Sigmoid colon (tissue), 7 donors: ENCODE measurements at places on chromosomes 3 and 15.

DNA sequence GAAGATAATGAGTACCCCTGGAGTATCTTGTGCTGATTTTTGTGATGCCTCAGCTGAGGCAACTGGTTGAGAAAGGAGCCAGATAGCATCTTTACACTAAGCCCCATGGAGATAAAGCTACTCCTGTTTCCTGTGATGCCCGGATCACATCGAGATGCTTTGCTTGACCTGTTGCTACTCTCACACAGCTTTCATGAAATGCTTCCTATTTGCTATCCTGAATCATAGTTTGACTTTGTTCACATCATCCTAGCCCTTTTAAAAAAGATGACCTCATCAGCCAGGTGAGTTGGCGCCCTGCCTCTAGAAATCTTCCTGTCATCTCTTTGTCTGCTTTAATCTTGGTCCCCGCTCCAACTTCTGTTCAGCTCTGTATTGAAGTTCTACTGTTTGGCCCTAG lies 409.6 kb upstream of the TBL1XR1 start:
- no peak for DNase-seq

DNA sequence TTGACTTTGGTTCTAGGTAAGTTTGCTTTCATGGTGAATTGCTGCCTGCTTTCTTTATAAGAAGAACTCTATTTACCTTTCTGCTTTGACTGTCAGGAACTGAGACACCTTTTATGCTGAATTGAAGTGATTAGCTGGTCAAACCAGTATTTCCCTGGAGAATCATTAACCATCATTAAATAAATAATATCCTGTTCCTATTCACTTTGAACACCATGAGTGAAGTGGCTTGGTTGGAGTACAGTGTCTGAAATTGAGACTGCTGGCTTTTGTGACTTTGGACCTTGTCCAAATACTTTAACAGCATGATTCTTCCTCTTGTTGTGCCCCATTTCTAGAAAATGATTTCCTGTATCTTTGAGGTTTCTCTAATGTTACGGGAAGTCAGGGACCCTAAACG lies 5.6 kb upstream of the TMEM62 start:
- no peak for DNase-seq

DNA sequence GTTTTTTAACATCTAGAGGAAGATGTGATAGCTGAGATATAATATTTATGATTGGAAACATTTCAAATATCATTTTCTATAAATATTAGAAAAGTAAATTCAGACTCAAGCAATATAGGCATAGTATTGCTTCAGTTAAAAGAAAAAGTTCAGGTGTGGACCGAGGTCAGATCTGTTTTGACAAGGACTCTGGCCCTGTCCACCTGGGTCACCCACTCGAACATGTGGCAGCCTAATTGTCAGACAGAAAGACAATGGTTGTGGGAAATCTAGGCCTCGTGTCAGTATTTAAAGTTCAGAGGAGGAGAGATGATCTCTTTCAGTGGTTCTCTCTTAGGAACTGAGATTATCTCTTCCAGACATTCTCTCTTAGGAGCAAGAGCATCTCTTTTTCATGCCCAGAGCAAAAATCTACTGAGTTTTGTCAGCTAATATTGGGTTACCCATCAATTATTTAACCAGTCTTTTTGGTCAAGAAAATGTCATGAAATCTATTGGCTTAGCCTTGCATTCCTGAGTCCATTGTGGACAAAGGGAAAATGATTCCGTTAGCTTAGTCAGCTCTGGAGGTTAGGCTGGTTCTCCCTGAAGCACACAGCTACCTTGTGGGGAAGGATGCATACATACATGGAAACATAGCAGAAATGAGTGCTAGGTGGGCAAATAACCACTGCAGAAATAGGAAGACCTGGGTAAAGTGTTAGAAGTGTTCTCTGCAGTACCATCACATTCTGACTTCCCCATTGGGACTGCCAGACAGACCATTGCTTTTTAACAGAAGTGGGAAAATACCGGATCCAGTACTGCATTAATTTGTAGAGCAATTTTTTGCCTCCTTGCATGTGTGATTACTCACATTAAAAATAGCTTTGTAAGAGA lies 343.3 kb downstream of the GRM7 start:
- DNase-seq: no peak

DNA sequence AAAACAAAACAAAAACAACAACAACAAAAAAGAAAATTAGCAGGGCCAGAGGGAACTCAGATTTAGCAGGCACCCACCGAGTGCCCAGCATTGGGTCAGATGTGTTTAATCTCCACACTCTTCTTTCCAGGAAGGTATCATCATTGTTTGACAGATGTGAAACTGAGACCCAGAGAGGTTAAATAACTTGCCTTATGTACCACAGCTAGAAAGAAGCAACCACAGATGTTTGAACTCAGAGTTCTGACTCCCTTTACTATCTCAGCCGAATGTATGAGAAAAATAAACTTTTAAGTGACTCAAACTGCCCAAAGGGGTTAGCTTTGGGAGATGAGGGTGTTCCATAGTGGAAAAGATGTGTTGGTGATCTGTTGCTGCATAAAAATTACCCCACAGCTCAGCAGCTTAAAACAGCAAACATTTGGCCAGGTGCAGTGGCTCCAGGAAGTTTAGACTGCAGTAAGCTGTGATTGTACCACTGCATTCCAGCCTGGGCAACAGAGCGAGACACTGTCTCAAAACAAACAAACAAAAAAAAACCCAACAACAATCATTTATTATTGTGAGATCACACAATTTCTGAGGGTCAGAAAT lies 4.5 kb upstream of the RPP25 start:
- no peak for DNase-seq

- DNase-seq: no peak
Observed at GRCh38 chr3:153614140-153614539, 452.1 kb downstream of the RAP2B start.

GRCh38 chr3:168834558-168834957 lies 738.8 kb upstream of the GOLIM4 start:
- DNase-seq: no peak

DNA sequence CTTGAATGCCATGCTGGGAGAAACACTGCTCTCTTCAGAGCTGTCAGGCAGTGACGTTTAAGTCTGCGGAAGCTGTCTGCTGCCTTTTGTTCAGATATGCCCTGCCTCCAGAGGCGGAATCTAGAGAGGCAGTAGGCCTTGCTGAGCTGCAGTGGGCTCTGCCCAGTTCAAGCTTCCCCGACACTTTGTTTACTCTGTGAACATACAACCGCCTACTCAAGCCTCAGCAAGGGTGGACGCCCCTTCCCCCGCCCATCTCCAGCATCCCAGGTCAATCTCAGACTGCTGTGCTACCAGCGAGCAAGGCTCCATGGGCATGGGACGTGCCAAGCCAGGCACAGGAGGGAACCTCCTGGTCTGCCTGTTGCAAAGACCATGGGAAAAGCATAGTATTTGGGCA lies 99.7 kb downstream of the TAFA4 start:
- DNase-seq: no peak

GRCh38 chr3:2735392-2735894 lies 374.7 kb downstream of the IL5RA start:
- no peak for DNase-seq

GRCh38 chr3:151871639-151872468 lies 1.6 kb upstream of the SUCNR1 start:
- DNase-seq: no peak

GRCh38 chr15:39453620-39454019 lies 127.3 kb upstream of the THBS1 start:
- no peak for DNase-seq

GRCh38 chr3:23055733-23056376 lies 147.3 kb upstream of the UBE2E2 start:
- DNase-seq: no peak

GRCh38 chr3:56681984-56682461 lies 1.0 kb downstream of the TASOR start:
- DNase-seq: no peak

DNA sequence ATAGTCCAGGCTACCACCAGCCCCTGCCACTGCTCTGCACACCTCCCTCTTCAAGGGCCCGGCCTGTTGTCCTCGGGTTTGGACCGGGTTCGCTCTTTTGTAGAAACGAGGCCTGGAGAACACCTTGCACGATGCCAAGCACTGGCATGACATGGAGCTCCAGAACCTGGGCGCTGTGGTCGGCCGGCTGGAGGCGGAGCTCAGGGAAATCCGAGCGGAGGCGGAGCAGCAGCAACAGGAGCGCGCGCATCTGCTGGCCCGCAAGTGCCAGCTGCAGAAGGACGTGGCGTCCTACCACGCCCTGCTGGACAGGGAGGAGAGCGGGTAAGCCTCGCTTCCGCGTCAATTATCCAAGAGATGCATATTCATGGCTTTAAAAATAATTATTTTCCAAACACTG lies 72.4 kb downstream of the BFSP2 start:
- DNase-seq: no peak

DNA sequence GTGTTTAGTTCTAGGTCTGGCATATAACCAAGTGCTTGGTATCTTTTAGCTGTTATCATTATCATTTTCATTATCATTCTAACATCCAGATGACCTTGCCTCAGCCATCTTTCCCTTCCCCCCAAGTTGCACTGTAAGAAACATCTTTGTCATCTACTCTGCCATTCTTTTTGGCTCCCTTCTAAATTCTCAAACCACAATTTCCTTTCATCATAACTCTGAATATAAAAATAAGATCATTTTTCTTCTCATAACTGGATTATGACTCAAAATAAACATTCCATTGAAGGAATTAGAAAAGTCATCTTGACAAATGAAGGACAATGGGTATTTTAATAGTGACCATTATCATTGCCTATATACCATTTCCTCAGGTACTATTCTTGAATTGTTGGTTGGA lies 786.2 kb downstream of the AGBL1 start:
- no peak for DNase-seq

DNA sequence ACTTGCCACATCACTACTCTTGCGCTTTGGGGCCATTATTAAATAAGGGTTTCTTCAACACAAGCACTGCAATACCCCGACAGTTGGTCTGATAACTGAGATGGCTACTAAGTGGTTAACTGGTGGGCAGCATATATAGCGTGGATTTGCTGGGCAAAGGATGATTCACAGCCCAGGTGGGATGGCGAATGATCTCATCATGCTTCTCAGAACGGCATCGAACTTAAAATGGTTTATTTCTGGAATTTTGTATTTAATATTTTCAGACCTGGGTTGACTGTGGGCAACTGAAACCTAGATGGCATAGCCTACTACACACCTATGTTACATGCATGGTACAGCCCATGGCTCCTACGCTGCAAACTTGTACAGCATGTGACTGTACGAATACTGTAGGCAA lies 26.8 kb upstream of the TKT start:
- DNase-seq: no peak

- DNase-seq: peak; percentile 75
Observed at GRCh38 chr3:124559846-124560574, 170.2 kb upstream of the UMPS start.

GRCh38 chr3:5201536-5201935 lies 14.0 kb downstream of the EDEM1 start:
- DNase-seq: no peak

- DNase-seq: no peak
Observed at GRCh38 chr3:41418961-41419691, 219.8 kb downstream of the CTNNB1 start.

GRCh38 chr15:57947781-57948180 lies 117.7 kb downstream of the ALDH1A2 start:
- no peak for DNase-seq

- no peak for DNase-seq
Observed at GRCh38 chr15:53351373-53351772, 408.1 kb downstream of the WDR72 start.

DNA sequence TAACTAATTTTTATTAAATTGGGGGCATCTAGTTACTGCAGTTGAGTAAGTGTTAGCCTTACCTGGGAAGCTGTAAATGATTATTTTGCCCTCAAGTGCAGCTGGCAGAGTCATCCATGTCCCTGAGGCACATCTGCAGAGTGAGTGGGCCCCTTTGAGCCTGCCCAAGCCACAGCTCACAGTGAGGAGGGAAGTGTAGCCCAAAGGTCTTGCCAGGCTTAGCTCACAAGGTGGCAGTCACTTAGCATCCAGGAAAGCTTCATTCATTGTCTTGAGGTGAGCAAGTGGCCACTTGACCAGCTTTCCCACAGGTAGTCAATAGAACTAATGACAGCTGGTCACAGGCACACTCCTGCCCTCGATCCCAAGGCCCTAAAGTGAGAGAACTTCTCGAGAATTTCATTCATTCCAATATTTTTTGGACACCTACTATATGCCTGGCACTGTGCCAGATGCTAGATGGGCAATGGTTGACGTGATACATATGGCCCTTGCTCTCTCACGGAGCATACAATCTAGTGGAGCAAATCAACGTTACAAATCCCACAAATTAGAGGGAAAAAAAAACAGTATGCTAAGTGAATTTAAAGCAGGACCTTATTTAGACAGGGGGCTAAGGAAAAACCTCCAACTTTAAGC lies 163.3 kb upstream of the IL12A start:
- DNase-seq: no peak

DNA sequence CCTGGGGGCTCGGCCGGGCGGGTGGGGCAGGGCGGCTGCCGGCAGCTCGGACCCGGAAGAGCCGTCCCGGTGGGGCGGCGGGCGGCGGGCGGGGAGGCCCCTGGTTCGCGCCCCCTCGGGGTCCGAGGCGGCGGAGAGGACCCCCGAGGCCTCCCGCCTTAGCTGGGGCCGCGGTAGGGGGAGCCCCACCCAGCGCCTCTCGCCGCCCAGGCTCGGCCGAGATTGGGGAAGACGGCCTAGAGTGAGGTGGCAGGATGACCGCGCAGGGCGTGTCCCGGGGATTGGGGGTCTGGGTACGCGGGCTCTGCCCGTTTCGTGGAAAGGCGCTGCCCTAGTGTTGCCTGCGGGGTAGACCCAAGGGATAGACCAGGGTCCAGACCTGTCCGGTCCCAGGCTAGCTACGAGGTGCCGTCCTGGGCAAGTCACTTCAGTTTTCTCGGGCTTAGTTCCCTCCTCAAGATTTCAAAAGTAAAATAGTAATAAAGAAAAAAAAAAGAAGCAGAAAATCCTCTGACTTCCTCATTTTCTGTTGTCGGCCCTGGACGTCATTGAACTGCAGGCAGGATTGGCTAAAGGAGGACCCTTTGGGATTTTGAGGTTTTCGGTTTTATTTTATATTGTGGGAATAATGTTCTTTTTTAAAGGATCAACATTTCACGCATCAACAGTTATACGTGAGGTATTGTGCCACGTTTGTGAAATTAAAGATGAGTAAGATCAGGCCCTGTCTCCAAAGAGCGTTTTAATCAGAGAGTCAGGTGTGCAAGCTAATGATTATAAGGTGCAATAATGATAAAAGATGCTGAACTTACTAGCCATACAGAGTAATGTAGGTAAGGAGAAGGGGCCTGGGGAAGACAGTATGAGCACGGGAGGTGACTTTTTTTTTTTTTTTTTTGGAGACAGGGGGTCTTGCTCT lies 679 bp downstream of the IQGAP1 start:
- peak; percentile 86 for DNase-seq

DNA sequence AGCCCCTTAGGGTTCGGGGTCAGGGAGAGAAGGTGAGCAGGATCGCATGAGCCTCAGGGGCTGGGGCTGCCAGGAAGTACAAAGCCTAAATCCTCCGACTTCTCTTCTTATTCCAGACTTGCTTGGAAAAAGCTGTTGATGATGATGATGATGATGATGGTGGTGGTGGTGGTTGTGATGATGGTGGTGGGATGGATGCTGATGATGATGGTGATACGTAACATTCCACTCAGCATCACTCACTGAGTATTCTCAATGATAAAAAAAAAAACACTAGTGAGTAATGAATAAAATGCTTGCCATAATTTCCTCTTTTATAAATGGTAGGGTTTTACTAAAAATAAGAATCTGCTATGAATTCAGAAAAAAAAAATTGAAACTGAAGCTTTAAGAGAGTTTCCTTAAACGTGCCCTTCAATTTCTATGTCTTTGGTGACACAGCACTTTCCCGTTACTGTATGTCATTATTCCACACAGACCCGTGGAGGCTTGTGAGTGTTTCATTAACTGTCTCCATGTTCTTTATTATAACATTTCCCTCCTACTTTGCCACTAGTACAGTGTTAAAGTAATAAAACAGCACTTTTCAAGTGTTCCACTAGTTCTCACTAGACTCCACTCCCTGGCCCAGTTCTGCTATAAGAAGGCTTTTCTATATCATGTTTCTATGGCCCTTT lies 5.4 kb upstream of the ACAN start:
- DNase-seq: no peak
